ENCODE measurements at places on chromosomes 7 and 10.
A peak's percentile ranks its signal among the peaks of the same experiment; 100 is the strongest.

DNA sequence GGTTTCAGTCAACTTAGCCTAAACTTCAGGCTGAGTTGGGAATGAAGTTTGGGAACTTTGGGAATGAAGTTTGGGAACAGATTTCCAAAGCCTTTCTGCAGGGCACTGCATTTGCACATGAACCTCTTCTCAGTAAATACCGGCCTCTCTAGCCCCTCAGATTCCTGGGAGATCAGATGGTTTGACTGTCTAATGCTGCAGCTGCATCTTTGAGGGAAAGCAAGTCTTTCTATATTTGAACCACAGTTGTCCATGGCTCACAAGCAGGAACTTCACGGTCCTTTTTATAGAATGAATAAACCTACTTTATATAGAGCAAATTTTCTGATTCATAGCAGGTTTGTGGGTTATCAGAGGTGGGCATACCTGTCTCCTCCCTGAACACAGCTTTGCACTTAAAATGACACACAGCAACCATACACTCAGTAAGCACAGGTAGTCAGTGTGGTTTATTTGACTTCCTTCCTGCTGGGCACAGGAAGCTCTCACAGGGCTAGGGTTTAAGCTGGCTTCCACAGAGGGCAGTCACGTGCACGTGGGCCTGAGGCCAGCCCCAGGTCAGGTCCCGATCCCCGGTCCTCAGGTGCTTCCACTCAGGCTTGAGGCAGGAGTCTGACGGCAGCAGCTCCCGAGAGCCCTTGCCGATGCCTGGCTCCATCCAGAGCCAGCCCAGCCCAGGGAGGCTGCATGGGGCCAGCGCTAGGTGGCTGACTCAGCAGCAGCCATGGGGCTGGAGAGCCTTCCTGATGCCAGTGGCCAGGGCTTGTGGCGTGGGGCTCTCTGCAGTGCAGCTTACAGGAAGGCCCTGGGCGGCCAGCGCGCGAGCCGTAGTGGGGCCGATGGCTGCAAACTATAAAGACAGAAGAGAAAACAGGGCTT lies 12.8 kb upstream of the MMP21 start:
- no peak for DNase-seq

DNA sequence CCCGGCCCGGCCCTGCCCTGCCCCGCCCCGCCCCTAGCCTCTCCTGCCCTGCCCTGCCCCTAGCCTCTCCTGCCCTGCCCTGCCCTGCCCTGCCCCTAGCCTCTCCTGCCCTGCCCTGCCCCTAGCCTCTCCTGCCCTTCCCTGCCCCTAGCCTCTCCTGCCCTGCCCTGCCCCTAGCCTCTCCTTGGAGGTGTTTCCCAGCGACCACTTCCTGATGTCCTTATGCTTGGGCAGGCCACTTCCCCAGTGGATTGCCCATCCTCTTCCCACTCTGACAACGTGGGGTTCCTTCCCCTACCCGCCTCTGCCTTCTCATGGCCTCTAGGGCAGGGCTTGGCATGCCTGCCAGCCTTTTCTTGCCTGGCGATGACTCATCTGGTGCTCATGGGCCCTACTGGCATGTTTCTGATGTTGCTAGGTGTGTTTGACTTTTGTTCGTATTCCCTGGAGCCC lies 21.2 kb downstream of the PRXL2A start:
- DNase-seq = no peak

DNA sequence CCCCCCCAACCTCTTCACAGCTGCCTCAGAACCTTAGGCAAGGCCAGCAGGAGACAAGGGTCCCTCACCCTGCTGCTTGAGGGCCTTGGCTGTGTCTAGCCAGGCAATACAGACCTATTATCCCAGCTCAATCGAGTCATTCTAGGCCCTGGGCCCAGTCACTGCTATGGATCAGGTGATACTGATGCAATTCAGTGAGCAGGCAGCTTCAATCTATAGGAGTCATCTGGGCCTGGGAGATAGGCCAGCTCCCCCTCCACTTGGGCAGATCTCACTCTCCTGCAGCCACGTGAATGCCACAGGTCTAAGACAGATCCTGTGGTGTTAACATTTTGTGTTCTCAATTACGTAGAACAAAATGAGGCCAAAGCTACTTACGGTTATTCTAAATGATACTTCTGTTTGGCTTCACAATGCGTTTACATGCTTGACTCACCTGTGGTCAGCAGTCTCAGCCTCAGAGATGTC lies 68.0 kb upstream of the LRRC4 start:
- DNase-seq = no peak

DNA sequence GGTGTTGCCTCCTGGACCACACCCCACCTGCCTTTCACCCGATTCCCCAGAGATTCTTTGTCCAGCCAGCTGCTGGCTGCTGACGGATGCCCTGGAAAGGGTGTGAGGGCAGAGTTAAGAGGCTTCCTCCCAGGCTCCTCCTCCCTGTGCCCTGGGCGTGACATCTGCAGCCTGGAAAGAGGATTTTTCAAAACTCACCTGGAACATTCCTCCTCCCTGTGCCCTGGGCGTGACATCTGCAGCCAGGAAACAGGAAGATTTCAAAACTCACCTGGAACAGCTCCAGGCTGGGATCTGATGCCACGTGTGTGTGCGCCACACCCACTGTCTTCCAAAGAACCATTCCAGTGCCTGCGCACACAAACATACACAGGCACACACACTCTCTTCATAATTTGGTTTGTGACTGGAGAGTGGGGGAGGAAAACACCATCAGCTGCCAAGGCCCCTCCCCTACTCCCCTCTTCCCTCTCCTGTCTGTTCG lies 5.2 kb downstream of the MARVELD1 start:
- DNase-seq = no peak

GRCh38 chr7:73707045-73707631 lies 12.3 kb downstream of the STX1A start:
- DNase-seq = peak; percentile 79

GRCh38 chr7:157678501-157678900 lies 341.7 kb downstream of the DNAJB6 start:
- DNase-seq = no peak

DNA sequence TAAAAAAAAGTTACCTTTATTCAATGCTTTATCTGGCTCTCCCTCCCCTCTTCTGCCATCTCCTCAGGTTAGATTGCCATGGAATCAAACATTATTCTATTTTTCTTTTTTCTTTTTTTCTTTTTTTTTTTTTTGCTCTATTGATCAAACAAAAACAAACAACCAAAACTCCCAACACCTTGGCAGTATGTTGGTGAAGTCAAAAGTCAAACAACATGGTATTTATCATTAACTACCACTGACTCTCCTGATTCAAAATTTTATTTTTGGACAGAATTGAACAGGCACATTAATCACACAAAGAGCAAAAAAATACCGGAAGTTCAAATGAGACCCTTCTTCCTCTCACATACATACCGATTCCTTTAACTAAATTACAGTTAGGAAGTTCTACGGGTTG lies 6.4 kb downstream of the PON1 start:
- DNase-seq = no peak

GRCh38 chr10:11415095-11415494 lies 196.4 kb downstream of the USP6NL start:
- DNase-seq = no peak

Data from NCI-H1092 (cell line).